MCF 10A (cell line): ENCODE measurements at places on chromosomes 6 and 20. TPM values are rescaled to one million over a fixed set of nuclear protein-coding genes. Genes with fewer than 3 reads are reported as not detected.

Gene SMPDL3A
- 3.5 and 4.7 TPM in 2 replicates for total RNA-seq

Gene METTL24
- total RNA-seq, result not detected in 2 replicates

Gene ADGB
- not detected in 2 replicates for total RNA-seq

Gene BMP5
- total RNA-seq, result not detected in 2 replicates

Gene DEFB124
- total RNA-seq, result not detected in 2 replicates

Gene PTCRA
- not detected in 2 replicates for total RNA-seq

Gene SDHAF4
- total RNA-seq, result 13.1 and 15.2 TPM in 2 replicates

Gene XKR7
- total RNA-seq, result not detected in 2 replicates

Gene PDSS2
- 10.2 and 11.1 TPM in 2 replicates for total RNA-seq

Gene ADGRG6
- total RNA-seq, result 28.8 and 44.2 TPM in 2 replicates

Gene C20orf141
- total RNA-seq, result not detected in 2 replicates

Gene PRICKLE4
- 0.93 and 1.5 TPM in 2 replicates for total RNA-seq

Gene ACTR5
- 6.0 and 6.9 TPM in 2 replicates for total RNA-seq

Gene SLC25A27
- 21.7 and 36.9 TPM in 2 replicates for total RNA-seq

Gene MEI4
- not detected in 2 replicates for total RNA-seq

Gene OR2H1
- total RNA-seq, result not detected in 2 replicates

Gene LIN28B
- not detected in 2 replicates for total RNA-seq
